ENCODE measurements at places on chromosomes 16 and 17. TPM values are rescaled to one million over a fixed set of nuclear protein-coding genes. Genes with fewer than 3 reads are reported as not detected.
A peak's percentile ranks its signal among the peaks of the same experiment; 100 is the strongest.

- H3K27ac ChIP-seq: no peak overlapping the region
- peaks cover 55% of the 10 kb centered on the region for H3K36me3 ChIP-seq
- DNase-seq: no peak
Measured at GRCh38 chr16:56936491-56936890, 4.5 kb downstream of the HERPUD1 start.

The SLFN14 gene
- not detected for total RNA-seq

DNA sequence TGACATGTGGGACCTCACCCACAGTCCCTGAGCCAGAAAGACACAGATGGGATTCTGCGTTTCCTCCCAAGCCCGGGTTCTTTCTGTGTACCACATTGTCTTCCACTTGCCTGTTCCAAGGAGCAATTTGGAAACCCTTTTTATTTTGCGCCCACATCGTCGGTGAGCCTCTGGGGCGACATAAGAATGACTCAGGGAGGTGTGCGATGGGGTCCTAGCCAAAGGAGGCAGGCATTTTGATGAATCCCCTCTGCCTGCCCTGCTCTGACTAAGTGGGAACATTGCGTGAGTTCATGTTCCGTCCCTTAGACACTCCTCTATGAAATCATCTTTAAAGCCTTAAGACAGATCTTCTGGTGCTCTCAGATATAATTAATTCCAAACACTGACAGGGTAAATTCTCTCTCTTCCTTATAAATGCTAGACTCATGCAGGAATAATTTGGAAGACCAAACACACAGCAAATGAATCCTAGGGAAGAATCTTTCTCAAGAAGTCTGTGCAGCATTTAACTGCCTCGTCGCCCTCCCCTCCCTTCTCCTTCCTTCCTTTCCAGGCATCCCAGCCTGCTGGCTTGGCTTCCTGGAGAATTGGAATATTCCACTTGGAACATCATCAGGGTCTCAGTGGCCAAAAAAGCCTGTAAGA, 52.7 kb upstream of the FOXF1 start:
- no peaks in the 10 kb centered on the region for H3K27me3 ChIP-seq
- no peaks in the 10 kb centered on the region for H3K4me1 ChIP-seq
- no peak overlapping the region for H3K4me3 ChIP-seq

- no peaks in the 10 kb centered on the region for H3K36me3 ChIP-seq
- no peaks in the 10 kb centered on the region for H3K27me3 ChIP-seq
- H3K27ac ChIP-seq: peak overlapping the region; percentile 31
- H3K4me1 ChIP-seq: peaks cover 11% of the 10 kb centered on the region
- peak overlapping the region; percentile 58 for H3K4me3 ChIP-seq
- DNase-seq: peak; percentile 58
Measured at GRCh38 chr16:17529982-17530760, 59.4 kb upstream of the XYLT1 start.

DNA sequence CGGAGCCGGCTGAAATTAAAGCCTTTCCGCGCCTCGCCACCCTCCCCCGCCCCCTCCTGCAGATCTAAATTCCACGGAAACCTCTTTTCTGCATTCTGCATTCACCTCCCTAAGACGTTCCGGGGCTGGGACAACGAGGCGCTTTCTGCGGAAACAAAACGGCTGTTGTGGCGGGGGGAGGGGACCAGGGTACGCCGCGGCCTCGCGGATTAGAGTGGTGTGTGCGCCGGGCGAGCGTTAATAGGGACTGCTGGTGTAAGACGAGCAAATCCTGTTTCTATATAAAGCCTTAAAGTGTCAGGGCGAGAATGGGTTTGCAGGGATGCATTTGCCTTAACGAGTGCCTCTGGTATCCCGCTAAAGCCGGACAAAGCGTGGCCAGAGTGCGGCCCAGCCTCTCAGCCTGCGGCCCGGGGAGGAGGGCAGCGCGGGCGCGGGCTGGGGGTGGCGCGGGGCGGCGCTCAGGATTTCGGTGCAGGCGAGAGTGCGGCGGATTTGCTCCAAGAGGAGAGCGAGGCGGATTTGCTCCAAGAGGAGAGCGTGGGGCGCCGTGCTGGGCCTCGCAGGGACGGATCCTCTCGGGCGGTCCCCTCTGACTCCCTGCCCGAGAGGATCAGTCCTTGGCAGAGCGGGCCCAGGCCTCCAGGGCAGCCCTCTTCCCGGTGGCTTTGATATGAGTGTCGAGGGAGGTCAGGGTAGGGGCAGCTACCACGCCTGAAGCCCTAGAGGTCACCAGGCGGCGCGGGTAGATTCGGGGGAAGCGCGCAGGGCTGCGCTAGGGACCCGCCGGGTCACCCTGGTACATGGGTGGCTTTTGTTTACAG, 5.1 kb downstream of the BAHCC1 start:
- no peak overlapping the region for H3K27ac ChIP-seq
- no peaks in the 10 kb centered on the region for H3K36me3 ChIP-seq
- DNase-seq: no peak
- H3K4me1 ChIP-seq: peaks cover 44% of the 10 kb centered on the region
- H3K4me3 ChIP-seq: peak overlapping the region; percentile 28

The EFCAB5 gene
- 4.7 TPM for total RNA-seq

DNA sequence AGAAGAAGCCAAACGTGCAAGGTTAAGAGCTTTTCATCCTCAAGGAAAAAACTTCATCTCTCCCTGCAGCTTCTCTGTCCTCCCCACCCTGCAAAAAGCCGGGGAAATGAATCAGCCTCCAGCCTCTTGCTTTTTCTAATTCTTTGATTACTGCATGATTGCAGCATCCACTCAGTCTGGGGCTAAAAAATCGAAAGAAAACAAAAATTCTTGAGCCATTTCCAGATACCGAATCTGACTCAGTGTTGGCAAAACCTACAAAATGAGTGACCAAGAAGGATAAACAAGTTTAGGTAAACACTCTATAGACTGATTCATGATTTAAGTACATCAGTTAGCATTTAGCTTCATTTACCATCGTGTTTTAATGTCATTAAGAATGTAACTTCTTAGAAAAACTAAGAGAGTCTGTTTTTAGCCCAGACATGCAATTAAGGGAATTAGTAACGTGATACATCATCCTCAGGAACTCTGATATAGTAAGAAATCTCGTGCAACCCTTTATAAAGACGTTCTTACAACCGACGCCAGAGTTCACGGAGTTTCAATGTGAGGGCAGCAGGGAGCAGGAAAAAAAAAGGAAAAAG, 287.3 kb upstream of the FOXF1 start:
- no peak overlapping the region for H3K27ac ChIP-seq
- H3K27me3 ChIP-seq: no peaks in the 10 kb centered on the region
- no peaks in the 10 kb centered on the region for H3K4me1 ChIP-seq

- H3K27ac ChIP-seq: no peak overlapping the region
- DNase-seq: no peak
- no peaks in the 10 kb centered on the region for H3K36me3 ChIP-seq
- no peak overlapping the region for H3K4me3 ChIP-seq
- H3K27me3 ChIP-seq: peaks cover 7% of the 10 kb centered on the region
Measured at GRCh38 chr16:22624800-22625533, 114.3 kb downstream of the NPIPB5 start.

- DNase-seq: no peak
- H3K27ac ChIP-seq: no peak overlapping the region
- H3K27me3 ChIP-seq: no peaks in the 10 kb centered on the region
- no peak overlapping the region for H3K4me3 ChIP-seq
- no peaks in the 10 kb centered on the region for H3K36me3 ChIP-seq
Measured at GRCh38 chr17:55254375-55254774, 10.4 kb upstream of the HLF start.

- no peak for DNase-seq
- H3K27ac ChIP-seq: no peak overlapping the region
- H3K36me3 ChIP-seq: peaks cover 7% of the 10 kb centered on the region
- no peak overlapping the region for H3K4me3 ChIP-seq
- H3K27me3 ChIP-seq: no peaks in the 10 kb centered on the region
Measured at GRCh38 chr17:7258731-7259554, 3.3 kb downstream of the CLDN7 start.

DNA sequence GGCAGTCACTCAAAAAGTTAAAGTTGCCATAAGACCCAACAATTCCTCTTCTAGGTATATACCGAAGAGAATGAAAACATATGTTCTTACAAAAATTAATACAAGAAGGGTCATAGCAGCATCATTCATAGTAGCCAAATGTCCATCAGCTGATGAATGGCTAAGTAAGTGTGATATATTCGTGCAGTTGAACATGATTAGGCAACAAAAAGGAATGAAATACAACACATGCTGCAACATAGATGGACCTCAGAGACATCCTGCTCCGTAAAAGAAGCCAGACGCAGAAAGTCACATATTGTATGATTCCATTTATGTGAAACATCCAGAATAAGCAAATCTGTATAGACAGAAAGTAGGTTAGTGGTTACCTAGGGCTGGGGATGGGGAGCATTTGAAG, 229.4 kb upstream of the CACNG5 start:
- no peak overlapping the region for H3K4me3 ChIP-seq
- peaks cover 4% of the 10 kb centered on the region for H3K4me1 ChIP-seq
- H3K36me3 ChIP-seq: no peaks in the 10 kb centered on the region
- DNase-seq: no peak

GRCh38 chr17:62974788-62975187, 8.8 kb downstream of the TANC2 start:
- no peak for DNase-seq
- no peak overlapping the region for H3K27ac ChIP-seq
- no peaks in the 10 kb centered on the region for H3K27me3 ChIP-seq
- no peaks in the 10 kb centered on the region for H3K4me1 ChIP-seq
- H3K36me3 ChIP-seq: no peaks in the 10 kb centered on the region

The TVP23A gene
- total RNA-seq: not detected

DNA sequence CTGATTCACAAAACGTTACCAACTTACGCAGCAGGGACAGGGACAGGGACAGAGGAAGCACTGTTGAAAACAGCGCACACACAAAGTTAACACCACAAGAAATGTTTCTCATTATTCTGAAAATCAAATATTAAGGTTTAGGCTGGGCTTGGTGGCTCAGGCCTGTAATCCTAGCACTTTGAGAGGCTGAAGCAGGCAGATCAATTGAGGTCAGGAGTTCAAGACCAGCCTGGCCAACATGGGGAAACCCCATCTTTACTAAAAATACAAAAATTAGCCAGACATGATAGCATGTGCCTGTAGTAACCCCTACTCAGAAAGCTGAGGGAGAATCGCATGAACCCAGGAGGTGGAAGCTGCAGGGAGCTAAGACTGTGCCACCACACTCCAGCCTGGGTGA, 4.2 kb downstream of the CYTH1 start:
- peak overlapping the region; percentile 95 for H3K27ac ChIP-seq
- DNase-seq: peak; percentile 48
- H3K36me3 ChIP-seq: no peaks in the 10 kb centered on the region
- no peaks in the 10 kb centered on the region for H3K27me3 ChIP-seq

DNA sequence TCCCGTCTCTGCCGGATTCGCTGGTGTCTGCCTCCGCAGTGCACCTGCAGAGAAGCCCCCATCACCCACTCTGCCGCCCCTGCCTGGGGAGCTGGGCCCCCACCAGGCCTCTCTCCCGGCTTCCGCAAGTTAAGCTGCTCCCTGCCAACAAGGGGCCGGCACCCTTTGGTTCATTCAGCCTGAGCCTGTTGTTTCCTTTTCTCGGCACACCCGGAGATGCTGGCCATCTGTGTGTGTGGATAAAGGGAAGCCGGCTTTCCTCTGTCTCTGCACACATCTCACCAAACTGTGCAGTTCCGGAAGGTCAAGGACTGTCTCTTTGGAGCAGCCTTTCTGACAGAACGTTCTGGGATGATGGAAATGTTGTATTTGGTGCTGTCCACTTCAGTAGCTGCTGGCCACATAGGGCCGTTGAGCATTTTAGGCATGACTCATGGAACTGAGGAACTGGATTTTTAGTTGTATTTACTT, 6.8 kb downstream of the MAPK8IP3 start:
- H3K27me3 ChIP-seq: no peaks in the 10 kb centered on the region
- H3K4me3 ChIP-seq: no peak overlapping the region
- no peak overlapping the region for H3K27ac ChIP-seq
- peaks cover 22% of the 10 kb centered on the region for H3K4me1 ChIP-seq

GRCh38 chr17:2174014-2174413, 119.1 kb downstream of the HIC1 start:
- no peaks in the 10 kb centered on the region for H3K4me1 ChIP-seq
- peaks cover 22% of the 10 kb centered on the region for H3K36me3 ChIP-seq
- no peak for DNase-seq
- H3K27ac ChIP-seq: no peak overlapping the region

The ZNF785 gene
- total RNA-seq: 33.4 TPM

The CSF3 gene
- not detected for total RNA-seq

The CSH2 gene
- not detected for total RNA-seq

The TSPOAP1 gene
- 15.8 TPM for total RNA-seq

GRCh38 chr17:42518046-42518754, 17.8 kb upstream of the NAGLU start:
- H3K4me3 ChIP-seq: no peak overlapping the region
- H3K36me3 ChIP-seq: no peaks in the 10 kb centered on the region
- peaks cover 7% of the 10 kb centered on the region for H3K4me1 ChIP-seq
- H3K27ac ChIP-seq: no peak overlapping the region

DNA sequence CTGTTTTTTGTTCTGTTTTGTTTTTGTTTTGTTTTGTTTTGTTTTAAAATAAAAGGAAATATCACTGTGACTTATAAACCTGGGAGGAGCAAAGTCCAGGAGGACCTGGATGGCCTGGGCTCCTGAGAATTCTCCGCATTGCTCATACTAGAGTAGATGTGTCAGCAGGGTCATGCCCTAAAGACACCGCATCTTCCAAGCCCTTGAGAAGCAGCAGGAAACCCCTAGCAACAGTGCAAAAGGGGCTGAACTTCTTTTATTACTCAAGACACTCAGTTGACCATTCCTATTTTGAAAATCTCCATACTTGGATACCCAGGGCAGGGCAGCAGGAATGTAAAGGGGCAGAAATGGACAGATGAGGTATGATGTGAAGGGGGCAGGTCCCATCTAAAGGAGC, 51.8 kb downstream of the SYT17 start:
- H3K27me3 ChIP-seq: no peaks in the 10 kb centered on the region
- H3K36me3 ChIP-seq: no peaks in the 10 kb centered on the region
- DNase-seq: no peak
- no peaks in the 10 kb centered on the region for H3K4me1 ChIP-seq
- no peak overlapping the region for H3K27ac ChIP-seq
- H3K4me3 ChIP-seq: no peak overlapping the region

DNA sequence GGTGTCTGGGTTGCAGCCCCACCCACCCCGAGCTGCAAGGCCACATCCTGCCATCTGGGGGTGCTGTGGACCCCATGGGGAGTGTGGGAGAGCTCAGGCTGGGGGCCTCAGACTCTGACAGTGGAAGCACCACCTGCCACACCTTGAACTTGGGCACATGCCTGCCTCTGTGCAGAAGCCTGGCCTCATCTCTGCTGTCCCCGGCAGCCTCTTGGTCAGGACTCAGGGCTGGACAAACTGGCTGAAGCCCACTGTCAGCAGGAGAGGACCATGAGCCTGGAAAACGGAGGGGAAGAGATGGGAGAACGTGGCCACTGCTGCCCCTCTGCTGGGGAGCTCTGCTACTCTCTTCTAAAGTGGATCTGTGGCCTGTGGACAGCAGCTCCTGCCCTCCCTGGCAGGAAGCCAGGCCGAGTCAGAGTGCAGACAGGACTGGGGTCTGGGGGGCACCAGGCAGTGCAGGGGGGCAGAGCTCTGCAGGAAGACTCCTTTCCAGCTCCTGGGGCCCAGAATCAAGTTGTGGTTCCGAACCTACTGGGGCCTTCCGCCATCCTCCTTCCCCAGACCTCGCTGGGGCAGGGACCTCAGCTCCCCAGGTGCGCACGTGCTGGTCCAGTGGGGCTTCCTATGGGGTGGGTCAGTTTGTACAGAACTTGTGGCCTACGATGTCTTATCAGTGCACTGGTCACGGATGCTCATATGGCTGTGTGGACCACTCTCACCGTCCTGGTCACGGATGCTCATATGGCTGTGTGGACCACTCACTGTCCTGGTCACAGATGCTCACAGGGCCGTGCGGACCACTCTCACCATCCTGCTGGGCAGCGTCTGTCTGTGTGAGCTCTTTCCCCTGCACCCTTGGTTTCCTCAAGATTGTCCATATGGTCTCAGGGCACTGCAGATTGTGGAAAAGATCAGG, 207.7 kb downstream of the LAT start:
- no peak overlapping the region for H3K4me3 ChIP-seq
- H3K27me3 ChIP-seq: no peaks in the 10 kb centered on the region
- no peak overlapping the region for H3K27ac ChIP-seq
- no peaks in the 10 kb centered on the region for H3K4me1 ChIP-seq
- no peak for DNase-seq
